Activated CD8-positive, alpha-beta memory T cell treated with anti-CD3 and anti-CD28 coated beads for 4 hours (primary cell): ENCODE measurements at places on chromosomes 13 and 19.

DNA sequence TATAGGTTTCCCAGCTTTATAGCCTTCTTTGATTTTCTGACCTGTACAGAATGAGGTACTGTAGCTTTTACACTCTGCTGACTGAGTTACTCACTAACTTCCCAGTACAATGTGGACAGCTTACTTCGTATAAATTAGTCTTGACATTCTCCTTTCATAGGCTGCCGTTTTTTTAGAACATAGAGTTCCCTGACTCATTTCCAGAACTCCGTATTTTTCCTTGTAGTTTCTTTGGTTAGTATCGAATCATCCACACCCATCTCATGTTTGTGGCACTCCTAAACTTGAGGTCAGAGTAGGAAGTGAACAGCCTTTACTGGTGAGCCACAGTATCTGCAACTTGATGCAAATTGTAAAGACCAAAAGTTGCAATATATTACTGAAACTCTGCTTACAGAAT lies 303.9 kb downstream of the SLITRK5 start:
- no peak for DNase-seq

DNA sequence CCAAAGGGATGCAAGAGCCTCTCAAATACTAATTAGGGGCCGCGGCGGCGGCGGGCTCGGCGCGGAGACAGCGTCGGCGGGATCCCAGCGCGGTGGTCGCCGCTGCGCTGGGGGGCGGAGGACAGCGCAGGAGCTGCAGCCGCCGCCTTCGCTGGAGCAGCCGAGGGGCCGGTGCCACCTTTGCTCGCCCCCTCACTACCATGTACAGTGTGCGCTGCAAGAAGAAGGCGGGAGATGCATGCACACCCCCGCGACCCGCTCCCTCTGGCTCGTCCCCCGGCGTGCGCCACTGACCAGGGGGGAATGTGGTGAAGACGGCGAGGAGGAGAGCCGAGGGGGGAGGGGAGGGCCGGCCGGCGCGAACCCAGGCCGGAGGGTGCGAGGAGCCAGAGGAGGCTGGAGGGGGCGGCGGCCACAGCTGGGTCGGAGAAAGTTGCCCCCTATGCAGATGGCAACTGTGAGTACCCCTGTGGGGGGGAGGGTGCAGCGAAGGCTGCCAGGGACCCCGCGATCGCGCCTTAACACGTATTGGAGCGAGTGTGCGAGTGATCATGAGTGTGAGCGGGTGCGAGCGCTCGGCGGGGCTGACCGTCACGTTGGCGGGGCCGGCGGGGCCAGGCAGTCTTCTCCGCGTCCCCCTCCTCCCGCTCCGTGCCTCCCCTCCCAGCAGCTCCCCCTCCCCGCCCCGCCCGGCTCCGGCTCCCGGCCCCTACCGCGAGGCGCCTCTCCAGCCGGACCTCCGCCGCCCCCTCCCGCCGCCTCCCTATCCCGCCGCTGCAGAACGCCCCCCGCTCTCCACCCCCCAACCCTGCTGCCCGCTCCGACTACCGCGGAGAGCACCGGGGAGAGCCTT lies 808 bp downstream of the SLITRK5 start:
- DNase-seq = no peak

GRCh38 chr13:24041651-24042225 lies 118.8 kb upstream of the SPATA13 start:
- no peak for DNase-seq

DNA sequence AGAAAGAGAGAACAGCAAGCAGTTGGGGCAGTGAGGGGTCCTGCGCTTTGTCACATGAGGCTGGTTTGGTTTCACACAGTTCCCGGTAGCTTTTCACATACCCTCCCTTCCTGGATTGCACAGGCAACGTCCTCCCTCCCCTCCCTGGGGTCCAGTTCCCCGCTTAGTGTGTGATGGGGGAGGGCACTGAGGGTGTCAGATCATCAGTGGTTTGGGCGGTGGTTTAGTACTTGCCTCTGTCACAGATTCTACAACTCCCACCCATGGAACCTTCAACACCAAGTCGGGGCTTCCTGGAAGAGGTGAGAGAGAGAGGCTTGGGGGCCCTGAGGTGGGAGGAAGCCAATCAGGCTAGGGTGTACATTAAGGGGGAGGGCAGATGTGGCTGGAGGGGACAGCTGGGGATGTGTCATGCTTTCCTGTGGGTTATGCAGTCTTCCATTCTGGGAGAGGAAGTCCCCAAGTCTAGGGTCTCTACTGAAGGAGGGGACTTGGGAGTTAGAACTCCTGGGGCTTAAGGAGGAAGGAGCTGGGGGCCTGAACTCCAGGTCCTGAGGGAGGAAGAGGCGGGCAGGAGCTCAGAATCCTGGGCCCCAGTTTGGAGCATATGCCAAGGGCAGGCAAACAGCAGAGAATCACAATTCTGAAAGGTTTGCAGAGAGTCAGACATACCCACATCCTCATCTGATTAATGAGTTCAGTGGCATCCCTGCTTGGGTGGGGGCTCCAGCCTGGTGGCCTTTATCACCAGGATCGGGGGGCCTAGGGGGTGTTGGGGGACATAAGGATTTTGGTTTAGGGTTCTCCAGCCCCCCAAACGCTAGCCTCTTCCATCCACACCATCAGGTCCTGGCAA lies at the start of gene NKG7:
Gene NKG7, minus strand, starts transcription at position 6 of the 856 bp plus-strand sequence. CDS start 119 bp downstream, outside the sequence.
- peak; percentile 76 for DNase-seq

DNA sequence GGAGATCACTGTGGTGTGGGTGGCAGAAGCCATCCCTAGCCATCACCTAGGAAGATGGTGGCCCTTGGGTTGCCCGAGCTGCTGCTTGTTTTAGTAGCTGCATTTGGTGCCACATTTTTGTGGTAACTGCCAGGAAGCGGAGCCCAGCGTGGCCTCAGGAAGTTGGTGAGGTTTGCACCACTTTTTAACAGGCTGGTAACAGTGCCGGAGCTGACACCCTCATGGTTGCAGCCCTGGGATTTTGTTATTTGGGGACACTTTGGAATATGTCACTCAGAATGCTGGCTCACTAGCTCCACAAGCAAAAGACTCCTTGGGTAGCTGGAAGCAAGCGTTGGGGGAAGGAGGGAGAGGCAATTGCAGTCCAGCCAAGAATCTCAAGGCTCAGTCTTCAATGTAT lies 22.1 kb downstream of the ACTN4 start:
- no peak for DNase-seq

DNA sequence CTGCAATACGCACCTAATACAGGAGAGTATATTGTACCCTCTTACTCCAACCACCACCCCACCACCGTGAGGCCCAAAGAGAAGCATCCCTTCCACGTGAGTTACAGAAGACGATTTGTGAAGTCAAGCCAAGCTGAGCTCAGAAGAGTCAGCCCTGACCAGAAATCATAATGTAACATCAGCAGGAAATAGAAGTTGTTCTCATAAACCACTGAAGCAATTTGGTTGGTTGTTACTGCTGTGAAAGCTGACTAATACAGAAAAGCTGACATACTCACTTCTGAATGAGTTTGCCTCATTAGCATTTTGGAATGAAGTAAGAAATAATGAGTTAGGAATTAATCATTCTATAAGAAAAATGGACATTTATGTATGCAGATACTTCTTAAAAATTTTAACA lies 749.4 kb upstream of the SLC10A2 start:
- no peak for DNase-seq

DNA sequence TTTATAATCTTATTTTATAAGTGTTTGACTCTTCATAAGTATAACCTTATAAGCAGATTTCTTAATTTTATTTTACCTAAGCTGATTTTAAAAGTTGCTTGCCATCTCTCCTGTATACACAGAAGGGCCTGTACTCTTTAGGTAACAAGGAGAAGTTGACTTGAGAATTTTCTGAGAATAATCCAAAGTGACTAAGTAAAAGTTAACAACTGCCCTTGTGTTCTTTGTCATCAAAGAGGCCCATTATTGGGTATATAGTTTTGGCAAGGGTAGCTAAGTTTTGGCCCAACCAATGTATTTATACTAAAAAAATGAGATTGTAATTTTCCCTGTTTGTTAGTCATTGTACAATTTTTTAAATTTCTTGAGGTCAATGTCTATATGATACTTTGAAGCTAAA lies 3.2 kb downstream of the LCP1 start:
- no peak for DNase-seq

GRCh38 chr19:55446060-55446459 lies 3.0 kb upstream of the SHISA7 start:
- DNase-seq = no peak

DNA sequence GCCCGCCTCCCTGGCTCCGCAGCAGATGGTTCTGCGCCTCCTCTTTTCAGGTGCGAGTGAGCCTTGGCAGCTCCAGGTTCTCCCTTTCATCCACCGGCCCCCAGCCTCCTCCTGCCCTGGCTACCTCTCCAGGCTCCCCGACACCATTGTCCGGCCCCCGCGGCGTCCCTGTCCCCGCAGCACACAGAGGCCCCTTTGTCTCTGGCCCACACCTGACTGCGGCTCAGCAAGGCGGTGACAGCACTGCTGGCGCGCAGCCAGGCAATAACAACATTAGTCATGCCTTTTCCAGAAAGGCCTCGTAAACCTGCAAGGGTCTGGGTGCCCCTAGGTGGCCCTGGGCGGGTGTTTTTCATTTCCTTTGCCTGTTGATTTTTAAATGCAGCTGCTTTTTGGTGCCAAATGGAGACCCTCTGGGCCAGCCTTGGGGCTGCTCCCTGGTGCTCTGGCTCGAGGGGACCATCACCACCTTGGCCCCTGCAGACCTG lies 73.2 kb upstream of the MEDAG start:
- DNase-seq = no peak

GRCh38 chr13:112172641-112173251 lies 105.8 kb downstream of the SOX1 start:
- no peak for DNase-seq

DNA sequence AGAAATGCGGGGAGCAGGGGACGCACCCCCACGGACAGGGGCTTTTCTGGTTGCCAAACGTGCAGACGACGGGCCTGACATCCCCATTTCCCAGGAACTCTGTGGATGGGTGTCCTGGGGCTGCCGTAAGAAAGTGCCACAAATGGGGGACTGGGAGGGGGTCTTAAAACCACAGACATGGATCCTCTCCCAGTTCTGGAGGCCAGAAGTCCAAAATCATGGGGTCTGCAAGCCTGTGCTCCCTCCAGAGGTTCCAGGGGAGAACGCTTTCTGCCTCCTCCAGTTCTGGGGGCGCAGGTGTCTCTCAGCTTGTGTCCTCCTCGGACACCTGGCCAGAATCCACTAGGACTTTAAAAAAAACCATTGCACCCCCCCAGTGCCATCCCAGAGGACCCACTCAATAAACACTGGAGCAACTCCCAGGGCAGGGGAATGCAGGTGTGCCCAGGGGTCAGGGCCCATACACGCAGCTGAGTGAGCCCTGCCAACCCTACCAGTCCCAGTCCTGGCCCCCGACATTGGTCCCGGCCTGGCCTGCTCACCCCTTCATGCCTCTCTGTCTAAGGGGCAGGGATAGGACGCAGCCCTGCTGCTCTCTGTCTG lies 103.9 kb downstream of the GADD45B start:
- no peak for DNase-seq

GRCh38 chr19:6100284-6100915 lies 9.9 kb downstream of the RFX2 start:
- DNase-seq = no peak

DNA sequence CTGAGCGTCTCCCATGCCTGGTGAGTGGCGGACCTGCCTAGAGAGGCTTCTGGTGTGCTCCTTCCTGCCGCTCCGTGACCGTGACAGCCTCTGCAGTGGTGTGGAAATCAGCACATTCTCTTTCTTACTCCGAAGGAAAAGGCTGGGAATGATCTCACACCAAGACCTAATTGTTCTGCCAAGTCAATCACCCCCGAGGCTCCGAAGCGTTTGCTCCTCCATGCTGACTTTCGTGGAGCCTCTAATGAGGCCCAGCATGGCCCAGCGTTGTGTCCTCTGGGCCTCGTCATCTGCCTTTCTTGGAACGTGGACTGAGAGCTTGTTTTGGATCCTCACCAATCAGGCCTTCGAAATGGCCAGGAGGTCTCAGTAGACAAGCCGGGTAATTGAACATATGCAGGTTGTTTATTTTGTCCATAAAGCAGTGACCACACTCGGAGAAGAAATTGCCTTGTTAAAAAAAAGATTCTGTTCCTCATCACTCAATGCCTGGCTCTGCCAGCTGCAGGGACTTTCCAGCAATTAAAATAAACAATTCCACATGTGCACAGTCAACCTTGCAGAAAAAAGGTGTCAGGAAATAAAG lies 107.1 kb downstream of the UBL3 start:
- DNase-seq = no peak

DNA sequence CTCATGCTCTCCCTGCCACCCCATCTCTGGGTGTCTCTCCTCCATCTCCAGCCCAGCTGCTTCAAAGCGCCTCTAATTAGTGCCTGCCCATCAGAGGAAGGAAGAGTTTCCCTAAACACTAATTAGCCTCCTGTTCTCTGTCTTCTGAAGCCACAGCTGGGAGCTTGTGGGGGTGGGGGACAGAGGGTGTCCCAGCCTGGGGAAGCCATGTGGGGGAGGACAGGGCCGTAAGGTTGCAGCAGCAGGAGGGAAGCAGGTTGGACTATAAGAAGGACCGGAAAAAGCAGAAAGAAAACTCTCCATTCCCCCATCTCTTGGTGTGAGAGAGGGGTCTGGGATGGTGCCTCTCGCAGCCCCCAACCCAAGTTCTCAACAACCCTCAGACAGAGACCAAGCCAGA lies 26.2 kb downstream of the SLC8A2 start:
- DNase-seq = no peak

GRCh38 chr13:95403349-95404140 lies 102.3 kb upstream of the ABCC4 start:
- DNase-seq = no peak

- no peak for DNase-seq
These were observed 180.5 kb upstream of the PCDH9 start for GRCh38 chr13:67410645-67411044.

DNA sequence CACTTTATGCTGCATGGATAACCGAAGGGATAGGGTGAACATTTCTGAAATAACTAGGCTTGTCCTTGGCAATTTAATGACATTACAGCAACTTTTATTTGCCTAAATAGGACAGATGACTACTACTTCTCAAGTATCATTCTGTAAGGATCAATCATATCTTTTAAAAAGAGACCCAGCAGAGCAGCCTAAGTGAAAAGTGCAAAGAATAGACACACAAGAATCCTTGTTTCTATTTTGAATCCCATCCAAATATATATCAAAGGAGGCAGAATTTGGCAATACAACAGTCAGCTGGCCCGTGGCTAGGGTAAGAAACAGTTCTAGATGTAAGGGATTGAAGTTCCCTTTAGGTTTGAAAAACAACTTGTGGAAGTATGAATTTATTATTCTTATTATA lies 6.9 kb downstream of the THSD1 start:
- no peak for DNase-seq

GRCh38 chr19:1471010-1471514 lies 8.0 kb downstream of the C19orf25 start:
- no peak for DNase-seq

DNA sequence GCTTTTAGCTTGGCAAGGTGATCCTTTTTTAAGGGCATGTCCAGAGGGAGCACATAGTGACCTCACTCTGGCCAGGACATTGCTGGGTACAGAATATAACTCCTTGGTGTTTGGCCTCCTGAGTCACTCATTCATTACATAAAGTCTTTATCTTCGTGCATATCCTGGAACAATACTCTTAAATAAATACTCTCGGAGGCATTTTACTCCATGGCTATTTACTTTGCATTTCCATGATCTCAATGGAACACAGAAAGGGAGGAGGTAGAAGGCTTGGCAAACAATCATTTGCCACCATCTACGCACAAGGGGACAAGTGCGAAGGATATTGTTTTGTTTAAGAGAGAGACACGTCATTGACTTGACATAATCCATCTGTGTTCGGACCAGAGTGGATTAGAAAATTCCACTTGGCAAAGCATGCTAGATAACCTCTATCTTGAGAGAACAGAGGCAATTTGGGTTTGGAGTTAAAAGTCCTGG lies 210.0 kb downstream of the IRS2 start:
- no peak for DNase-seq

GRCh38 chr19:51469162-51469561 lies 9.2 kb upstream of the CEACAM18 start:
- no peak for DNase-seq
